ENCODE measurements at places on chromosomes 6 and 20.

DNA sequence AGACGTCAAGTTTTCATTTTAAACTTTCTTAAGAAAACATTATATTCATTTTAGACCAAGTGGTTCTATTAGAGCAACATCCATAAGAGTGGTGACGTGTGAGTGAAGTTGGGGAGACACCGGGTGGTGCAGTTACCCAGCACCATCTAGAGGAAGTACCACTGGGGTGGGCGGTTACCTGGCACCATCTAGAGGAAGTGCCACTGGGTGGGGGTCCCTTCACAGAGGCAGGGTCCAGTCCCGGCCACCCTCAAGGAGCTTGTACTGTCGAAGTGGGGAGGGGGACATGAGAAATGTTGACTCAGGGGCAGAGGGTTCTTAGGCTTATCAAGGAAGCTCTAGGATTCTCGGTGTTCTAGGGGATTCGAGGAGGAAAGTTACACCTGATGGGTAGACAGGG is 26.2 kb downstream of the PHACTR3 start:
- DNase-seq, result no peak

DNA sequence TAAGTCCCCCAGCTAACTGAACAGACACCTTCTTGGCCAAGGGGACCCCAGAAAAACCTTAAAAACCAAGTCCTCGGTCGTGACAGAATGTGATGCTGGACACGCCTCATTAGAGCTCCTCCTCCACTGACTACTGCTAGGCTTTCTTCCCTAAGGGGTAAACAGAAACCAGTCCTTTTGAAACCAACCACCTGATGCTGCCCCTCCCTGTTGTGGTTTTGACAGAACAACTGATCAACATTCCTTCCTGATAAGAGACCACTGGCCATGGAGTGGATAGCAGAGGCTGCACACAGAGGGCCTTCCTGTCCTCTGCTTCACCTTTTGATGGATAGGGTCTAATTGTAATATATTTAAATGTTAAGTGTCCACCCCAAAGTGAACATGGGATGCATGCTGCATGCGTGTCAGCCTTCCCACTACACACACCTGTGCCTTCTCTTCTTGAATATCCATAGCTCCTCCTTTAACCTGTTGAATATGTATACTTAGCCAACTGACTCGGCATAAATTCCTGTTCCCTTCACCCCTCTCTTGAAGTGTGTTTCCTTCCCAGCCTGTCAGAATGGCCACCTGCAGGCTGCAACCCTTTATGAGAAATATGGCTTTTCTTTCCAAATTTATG is 27.9 kb upstream of the SLC2A12 start:
- DNase-seq, result no peak

DNA sequence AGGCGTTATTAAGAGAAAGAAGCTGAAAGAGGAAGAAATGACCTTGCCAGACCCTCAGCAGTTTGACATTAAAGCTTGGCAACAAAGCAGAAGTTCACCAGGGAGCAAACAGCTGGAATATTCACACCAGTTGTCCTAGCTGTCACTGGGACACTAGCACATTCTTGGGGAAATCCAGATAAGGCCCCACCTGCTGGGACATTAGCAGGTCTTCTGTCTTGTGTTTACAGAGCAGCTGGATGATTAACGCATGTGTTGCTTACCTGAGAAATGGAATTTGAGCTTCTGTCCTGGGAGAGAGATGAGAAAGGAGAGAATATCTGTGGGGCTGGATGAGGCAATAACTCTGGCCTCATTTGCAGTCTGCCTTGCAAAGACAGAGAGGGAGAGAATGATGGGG is 137.6 kb upstream of the RIN2 start:
- no peak for DNase-seq

- DNase-seq, result no peak
These were observed 128.2 kb downstream of the TTLL2 start for GRCh38 chr6:167453082-167453446.

DNA sequence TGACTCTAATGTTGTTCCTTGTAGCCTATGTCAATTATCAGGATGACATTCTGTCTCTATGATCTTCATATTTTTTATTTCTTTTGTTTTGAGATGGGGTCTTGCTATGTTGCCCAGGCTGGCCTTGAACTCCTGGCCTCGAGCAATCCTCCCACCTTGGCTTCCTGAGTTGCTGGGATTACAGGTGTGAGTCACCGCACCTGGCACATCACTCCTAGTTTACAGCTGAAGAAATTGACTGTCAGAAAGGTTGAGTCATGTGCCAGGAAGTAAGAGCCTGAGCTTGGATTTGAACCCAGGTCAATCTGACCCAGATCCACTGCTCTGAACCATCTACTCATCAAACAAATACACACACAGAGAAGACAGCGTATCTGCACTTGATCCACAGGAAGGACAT is 14.4 kb downstream of the PPP1R3G start:
- DNase-seq, result no peak

GRCh38 chr6:74182992-74183391 is 487.0 kb downstream of the CD109 start:
- DNase-seq, result peak; percentile 60

- DNase-seq, result no peak
These were observed 131.9 kb upstream of the BTN3A2 start for GRCh38 chr6:26232940-26233648.

GRCh38 chr6:43310624-43311023 is 2.0 kb upstream of the CRIP3 start:
- DNase-seq, result no peak

DNA sequence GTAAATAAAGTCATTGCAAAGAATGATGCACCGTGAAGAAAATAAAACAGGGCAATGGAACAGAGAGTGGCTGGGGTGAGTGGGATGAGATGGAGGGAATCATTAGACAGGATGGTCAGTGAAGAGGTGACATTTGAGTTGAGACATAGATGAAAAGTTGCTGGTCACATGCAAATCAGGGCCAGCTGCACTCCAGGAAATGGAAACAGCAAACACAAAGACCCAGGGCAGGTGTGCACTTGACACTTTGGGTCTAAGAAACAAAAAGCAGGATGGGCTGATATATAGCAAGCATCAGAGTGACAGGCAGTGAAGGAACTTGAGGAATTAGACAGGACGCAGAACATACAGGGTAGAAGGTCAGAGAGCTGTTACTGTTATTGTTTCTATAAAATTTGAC is 171.5 kb upstream of the RIPOR2 start:
- DNase-seq, result no peak

DNA sequence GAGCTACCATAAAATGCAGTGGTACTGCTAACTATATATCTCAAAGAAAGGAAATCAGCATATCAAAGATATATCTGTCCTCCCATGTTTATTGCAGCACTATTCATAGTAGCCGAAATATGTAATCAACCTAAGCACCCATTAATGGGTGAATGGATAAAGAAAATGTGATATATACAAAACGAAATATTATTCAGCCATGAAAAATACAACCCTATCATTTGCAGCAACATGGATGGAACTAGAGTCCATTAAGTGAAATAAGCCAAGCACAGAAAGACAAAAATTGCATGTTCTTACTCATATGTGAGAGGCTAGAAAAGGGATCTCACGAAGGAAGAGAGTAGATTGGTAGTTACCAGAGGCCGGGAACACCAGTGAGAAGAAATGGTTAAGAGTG is 126.1 kb downstream of the PDE10A start:
- DNase-seq, result no peak

- no peak for DNase-seq
These were observed 34.2 kb downstream of the PKIG start for GRCh38 chr20:44616604-44616964.

GRCh38 chr6:130575971-130576370 is 210.2 kb downstream of the TMEM200A start:
- DNase-seq, result no peak

- peak; percentile 58 for DNase-seq
These were observed 91.0 kb downstream of the EYA2 start for GRCh38 chr20:46985671-46986070.

GRCh38 chr6:35491558-35492257 is 5.2 kb downstream of the TEAD3 start:
- no peak for DNase-seq

- DNase-seq, result peak; percentile 63
These were observed 40.6 kb downstream of the CTNNBL1 start for GRCh38 chr20:37734228-37734985.

GRCh38 chr20:40782043-40782368 is 93.0 kb upstream of the MAFB start:
- no peak for DNase-seq

- DNase-seq, result no peak
These were observed 404 bp downstream of the CEP162 start for GRCh38 chr6:84227044-84227433.

DNA sequence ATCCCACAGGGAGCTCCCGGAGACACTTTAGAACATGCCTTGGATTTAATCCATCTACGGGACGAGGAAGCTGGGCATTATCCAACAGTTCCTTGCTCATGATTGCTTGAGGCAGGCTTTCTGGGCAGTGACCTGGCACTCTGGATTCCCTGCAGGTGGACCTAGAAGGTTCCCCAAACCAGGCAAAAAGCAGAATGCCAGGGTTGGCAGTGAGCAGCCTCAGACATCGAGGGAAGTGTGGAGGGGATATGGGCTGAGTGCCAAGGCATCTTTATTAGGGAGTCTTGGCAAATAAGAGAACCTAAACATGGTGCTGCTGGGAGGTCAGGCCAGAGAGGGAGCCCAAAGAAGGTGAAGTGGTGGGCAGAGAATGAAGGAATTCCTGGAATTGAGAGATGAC is 158.5 kb downstream of the CD83 start:
- no peak for DNase-seq

DNA sequence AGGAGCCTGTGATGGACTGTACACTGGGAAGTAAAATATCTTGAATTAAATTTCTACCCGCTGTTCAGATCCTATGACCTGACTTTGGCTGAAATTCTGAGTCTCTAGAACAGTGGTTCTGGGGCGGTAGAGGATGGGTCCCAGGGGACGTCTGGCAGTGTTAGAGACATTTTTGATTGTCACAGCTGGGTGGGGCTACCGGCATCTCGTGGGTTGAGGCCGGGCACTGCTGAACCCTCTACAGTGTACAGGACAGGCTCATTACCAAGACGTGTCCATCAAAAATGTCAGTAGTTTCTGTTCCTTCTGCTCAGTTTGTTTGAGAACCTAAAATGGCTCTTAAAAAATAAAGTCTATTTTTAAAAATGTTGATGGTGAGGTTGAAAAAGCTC is 11.5 kb upstream of the RPS6KA2 start:
- DNase-seq, result no peak

DNA sequence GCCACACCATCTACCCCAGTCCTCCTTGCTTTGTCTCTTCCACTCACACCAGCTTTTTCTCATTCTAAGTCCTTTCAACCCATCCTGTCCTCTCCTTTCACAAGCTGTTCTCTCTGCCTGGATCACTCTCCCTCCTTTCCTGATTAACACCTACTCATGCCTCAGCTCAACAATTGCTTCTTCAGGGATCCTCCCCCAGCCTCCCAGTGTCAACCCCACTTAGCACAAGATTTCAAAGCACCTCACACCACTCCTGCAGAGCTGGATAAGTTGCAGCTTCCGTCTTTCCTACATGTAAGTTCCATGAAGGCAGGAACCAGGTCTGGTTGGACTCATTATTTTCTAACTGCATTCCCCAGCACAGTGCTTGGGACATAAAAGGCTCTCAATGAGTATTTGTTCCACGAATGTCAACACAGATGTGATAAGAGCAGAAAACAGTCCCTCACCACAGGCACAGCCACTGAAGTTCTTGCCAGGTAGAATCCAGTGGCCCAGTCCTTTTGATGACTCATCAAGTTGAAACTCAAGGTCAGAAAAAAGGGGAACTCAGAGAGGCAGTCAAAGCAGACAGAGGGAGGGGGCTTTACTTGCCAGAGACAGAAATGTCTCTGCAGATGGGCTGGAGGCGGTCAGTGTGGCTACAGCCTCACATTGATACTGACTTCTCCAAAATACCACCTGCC is 193.4 kb upstream of the PRDM1 start:
- DNase-seq, result no peak

DNA sequence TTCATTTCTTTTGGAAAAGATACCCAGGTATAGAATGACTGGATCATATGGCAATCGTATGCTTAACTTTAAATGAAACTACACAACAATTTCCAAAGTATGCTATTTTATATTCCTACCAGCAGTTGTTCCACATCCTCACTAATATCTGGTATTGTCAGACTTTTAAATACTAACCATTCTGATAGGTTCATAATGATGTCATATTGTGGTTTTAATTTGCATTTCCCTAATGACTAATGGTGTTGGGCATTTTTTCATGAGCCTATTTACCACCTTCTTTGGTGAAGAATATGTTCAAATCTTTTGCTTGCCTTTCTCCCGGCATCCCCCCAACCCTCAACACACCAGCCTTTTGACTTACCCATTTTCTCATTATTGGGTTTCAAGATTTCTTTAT is 96.2 kb upstream of the HMGN3 start:
- DNase-seq, result no peak

DNA sequence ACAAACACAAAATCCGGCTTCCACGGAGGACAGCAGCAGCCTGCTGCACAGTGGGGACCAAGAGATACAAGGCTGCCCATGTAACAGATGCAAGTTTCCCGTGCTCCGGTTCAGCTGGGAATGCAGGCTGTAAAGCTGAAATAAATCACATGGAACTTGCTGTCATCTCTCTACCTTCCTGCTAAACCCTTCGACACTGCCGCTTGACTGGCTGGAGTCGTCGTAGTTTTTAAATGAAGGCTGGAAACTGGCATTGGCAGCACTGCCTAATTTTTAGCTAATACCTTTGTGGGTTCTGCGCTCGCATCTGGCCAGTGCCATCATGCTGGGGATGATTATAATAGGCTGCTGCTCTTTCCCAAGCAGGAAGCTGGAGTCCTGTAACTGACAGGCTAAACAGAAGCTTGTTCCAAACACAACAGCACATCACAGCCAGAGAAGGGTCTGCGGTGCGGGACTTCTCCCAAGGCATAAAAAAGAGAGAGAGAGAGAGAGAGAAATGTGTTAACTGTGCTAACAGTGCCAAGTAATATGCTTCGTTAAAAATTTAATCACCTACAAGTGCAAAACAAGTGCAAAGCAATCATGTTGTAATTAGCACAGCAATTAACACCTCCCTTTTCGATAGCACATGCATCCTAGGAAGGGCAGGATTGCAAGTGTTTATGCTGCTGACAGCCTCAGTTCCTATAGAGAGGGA is 146.1 kb downstream of the TFAP2A start:
- no peak for DNase-seq

DNA sequence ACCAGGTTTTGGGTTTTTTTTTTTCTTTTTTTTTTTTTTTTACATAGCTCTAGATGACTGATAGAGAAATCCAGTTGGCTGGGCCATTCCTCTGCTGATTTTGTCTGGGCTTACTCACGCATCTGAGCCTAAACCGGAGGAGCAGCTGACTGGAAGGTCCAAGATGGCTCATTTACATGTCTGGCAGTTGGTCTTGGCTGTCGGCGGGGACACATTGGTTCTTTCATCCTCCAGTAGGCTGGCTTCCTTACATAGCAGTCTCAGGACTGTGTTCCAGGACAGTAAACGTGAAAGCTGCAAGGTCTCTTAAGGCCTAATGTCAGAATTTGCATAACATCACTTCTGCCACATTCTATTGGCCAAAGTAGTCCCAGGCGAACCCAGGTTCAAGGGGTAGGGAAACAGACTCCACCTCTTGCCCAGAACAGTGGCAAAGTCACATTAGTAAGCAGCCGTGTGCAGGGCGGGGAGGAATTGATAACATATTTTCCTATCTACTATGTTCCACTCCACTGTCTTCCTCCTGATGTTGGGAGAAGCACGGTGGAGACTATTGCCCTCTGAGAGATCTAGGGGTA is 87.0 kb downstream of the CDH22 start:
- DNase-seq, result no peak

GRCh38 chr6:156016186-156016976 is 560.7 kb upstream of the NOX3 start:
- DNase-seq, result no peak

Measured in AG10803 (cell line).